Gastrocnemius medialis (tissue), 4 donors: ENCODE measurements at places on chromosomes 2 and 18. TPM values are rescaled to one million over a fixed set of nuclear protein-coding genes. Genes with fewer than 3 reads are reported as not detected.

DNA sequence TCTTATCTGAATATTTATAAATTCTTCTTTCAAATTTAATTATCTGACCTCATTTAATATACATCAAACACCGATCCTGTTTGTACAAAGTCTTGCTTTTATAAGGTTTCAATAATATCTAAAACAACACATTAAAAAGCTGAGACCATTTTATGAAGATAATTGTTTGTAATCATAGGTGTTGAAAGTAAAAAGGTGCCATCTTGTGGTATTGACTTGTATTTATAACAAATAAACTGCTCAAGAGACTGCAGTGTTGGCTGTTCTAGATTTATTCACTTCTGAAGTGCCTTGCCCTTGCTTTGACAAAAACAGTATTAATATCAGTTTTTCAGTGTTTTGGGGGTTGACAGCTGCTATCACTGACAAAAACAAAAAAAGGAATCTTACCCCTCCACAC lies 286.8 kb upstream of the HNMT start:
- no peak overlapping the region for H3K4me3 ChIP-seq
- H3K27ac ChIP-seq, result no peak overlapping the region
- no peak for DNase-seq
- H3K27me3 ChIP-seq, result no peaks in the 10 kb centered on the region
- no peaks in the 10 kb centered on the region for H3K4me1 ChIP-seq
- H3K36me3 ChIP-seq, result no peaks in the 10 kb centered on the region

TACR1 gene
- total RNA-seq, result 0.42 TPM

DNA sequence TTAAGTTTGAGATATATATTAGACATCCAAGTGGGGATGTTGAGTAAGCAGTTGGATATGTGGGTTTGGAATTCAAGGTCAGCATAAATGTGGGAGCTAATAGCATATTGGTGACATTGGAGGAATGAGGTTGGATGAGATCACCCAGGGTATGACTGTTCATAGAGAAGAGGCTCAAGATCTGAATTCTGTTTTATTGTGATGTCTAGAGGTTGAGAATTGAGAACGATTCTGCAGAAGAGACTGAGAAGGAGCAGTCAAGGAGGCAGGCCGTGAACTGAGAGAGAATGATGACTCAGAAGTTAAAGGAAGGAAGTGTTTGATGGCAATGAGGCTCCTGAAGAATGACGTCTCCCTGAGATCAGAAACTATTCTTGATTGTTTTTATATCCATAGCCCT lies 5.9 kb downstream of the SERPINB11 start:
- no peak for DNase-seq
- no peaks in the 10 kb centered on the region for H3K36me3 ChIP-seq
- H3K4me1 ChIP-seq, result no peaks in the 10 kb centered on the region
- no peaks in the 10 kb centered on the region for H3K27me3 ChIP-seq
- no peak overlapping the region for H3K27ac ChIP-seq

SLC4A5 gene
- 0.69 TPM for total RNA-seq

- H3K27me3 ChIP-seq, result peaks cover 2% of the 10 kb centered on the region
- H3K27ac ChIP-seq, result no peak overlapping the region
- no peak for DNase-seq
- no peak overlapping the region for H3K4me3 ChIP-seq
- H3K36me3 ChIP-seq, result no peaks in the 10 kb centered on the region
Measured at GRCh38 chr2:119113489-119113770, 45.1 kb downstream of the C1QL2 start.
